Lung (tissue), 17 donors: ENCODE measurements at places on chromosomes 5 and 9. TPM values are rescaled to one million over a fixed set of nuclear protein-coding genes. Genes with fewer than 3 reads are reported as not detected.

Gene ZNF169
- total RNA-seq: 5.8 TPM

Gene ISOC1
- 19.5 TPM for total RNA-seq

Gene CER1
- not detected for total RNA-seq

Gene IFNA13
- not detected for total RNA-seq

Gene LCN10
- 4.7 TPM for total RNA-seq

Gene PTGDS
- 29.5 TPM for total RNA-seq

Gene EFNA5
- 18.4 TPM for total RNA-seq

Gene PPIC
- 26.4 TPM for total RNA-seq

Gene GFI1B
- 1.0 TPM for total RNA-seq

DNA sequence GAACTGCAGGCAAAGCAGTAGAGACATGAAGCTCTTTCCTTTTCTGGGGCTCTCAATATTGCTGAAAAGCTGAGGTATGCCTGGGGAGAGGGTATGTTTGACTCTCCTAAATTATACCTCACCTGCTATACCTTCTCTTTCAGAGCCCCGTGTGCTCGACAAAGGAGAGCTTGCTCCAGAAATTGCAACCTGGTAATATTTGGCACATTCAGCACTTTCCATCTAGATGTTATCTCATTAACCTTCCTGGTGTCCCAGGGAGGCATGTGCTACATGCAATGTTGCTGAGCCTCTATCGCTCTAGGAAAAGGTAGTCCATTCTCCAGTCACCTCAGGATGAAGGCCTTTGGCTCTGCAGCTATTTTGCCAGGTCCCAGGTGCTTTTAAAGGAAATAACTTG is 78.5 kb upstream of the ZSWIM6 start:
- no peak for DNase-seq
- H3K27me3 ChIP-seq: no peaks in the 10 kb centered on the region
- no peaks in the 10 kb centered on the region for H3K36me3 ChIP-seq
- H3K4me3 ChIP-seq: no peak overlapping the region
- H3K4me1 ChIP-seq: peaks cover 3% of the 10 kb centered on the region
- H3K27ac ChIP-seq: no peak overlapping the region

GRCh38 chr5:139388198-139388821 is 1.4 kb downstream of the MZB1 start:
- H3K4me3 ChIP-seq: no peak overlapping the region
- no peaks in the 10 kb centered on the region for H3K4me1 ChIP-seq
- DNase-seq: peak; percentile 40
- no peaks in the 10 kb centered on the region for H3K36me3 ChIP-seq

DNA sequence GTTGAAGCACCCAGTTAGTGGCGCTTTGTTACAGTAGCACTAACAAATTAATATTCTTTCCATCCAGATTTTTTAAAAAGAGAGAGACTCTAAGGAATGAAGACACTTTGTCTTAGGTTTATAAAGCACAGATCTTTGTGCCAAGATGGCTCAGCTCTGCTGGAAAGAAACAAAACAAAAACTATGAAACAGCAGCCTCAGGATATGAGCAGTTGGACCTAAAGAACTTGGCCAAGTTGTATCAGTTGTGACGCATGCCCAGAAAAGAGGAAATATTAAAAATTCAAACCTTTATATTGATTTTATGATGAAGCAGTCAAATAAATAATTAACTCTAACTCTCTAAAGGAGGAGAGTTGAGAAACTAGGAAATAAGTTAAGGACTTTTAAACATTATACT is 427.2 kb downstream of the SPOCK1 start:
- no peaks in the 10 kb centered on the region for H3K27me3 ChIP-seq
- H3K36me3 ChIP-seq: no peaks in the 10 kb centered on the region
- H3K4me3 ChIP-seq: no peak overlapping the region
- H3K4me1 ChIP-seq: no peaks in the 10 kb centered on the region
- DNase-seq: peak; percentile 3

- H3K27me3 ChIP-seq: no peaks in the 10 kb centered on the region
- H3K4me1 ChIP-seq: no peaks in the 10 kb centered on the region
- no peak overlapping the region for H3K4me3 ChIP-seq
- H3K27ac ChIP-seq: no peak overlapping the region
- no peaks in the 10 kb centered on the region for H3K36me3 ChIP-seq
Measured at GRCh38 chr9:96062031-96062430, 186.5 kb downstream of the ERCC6L2 start.

DNA sequence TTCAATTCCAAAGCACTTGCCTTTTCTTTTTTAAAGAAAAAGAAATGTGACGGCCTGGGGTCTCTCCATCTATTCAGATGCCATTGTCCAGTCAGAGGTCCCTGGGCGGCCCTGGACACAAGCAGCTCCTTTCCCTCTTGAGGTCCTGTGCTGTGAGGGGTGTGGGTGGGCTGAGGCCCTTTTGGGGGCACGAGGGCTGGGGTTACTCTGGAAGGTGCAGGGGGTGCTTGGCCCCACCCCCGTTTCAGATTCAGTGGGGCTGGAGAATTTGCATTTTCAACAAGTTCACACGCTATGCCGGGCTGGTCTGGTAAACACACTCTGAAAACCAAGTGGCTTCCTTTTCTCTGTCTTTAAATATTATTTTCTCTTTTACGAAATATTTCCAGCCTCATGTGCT is 91.4 kb upstream of the PHYKPL start:
- DNase-seq: no peak
- H3K27me3 ChIP-seq: no peaks in the 10 kb centered on the region
- peaks cover 58% of the 10 kb centered on the region for H3K4me1 ChIP-seq
- H3K4me3 ChIP-seq: no peak overlapping the region
- H3K27ac ChIP-seq: no peak overlapping the region

DNA sequence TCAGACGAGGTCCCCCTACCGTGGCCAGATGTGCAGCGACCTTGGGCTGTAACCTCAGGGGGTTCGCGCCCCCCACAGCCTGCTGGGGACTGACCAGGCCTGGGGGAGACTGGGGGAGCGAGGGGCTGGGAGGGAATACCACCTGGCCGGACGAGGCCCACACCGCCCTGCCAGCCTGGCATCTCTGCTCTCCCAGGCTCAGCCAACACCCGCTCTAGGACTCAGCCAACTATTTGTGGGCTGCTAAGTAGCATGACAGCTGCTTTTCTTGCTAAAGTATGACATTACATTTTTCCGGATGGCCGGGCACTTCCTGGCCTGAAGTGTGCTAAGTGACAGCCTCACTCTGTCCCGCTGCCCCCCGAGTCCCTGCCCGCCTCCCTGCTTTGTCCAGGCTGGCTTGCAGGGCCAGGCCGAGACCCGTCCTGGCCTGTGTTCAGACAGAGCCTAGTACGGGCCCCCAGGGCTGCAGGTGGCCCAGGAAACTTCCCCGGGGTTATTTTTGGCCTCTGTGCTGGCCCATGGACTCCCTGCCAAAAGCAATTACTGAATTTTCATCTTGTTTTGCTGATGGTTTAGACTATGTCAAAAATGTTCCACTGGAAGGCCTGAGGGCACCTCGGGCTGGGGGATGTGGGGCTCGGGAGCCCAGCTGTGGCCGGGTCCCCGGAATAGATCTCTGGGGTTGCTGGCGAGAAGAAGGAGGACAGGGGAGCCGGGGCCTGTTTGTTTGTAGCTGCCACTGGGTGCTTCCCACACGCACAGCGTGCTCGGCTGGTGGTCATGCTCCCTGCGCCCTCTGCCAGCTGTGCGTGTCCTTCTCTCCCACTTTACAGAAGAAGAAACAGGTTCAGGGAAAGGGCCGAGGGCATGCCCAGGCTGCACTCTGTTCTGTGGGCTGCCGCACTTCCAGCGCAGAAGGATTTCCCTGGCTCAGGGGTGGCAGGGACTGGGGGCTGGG is 13.4 kb upstream of the SLC2A6 start:
- H3K27me3 ChIP-seq: no peaks in the 10 kb centered on the region
- H3K4me3 ChIP-seq: no peak overlapping the region
- DNase-seq: peak; percentile 79
- peak overlapping the region; percentile 12 for H3K27ac ChIP-seq

DNA sequence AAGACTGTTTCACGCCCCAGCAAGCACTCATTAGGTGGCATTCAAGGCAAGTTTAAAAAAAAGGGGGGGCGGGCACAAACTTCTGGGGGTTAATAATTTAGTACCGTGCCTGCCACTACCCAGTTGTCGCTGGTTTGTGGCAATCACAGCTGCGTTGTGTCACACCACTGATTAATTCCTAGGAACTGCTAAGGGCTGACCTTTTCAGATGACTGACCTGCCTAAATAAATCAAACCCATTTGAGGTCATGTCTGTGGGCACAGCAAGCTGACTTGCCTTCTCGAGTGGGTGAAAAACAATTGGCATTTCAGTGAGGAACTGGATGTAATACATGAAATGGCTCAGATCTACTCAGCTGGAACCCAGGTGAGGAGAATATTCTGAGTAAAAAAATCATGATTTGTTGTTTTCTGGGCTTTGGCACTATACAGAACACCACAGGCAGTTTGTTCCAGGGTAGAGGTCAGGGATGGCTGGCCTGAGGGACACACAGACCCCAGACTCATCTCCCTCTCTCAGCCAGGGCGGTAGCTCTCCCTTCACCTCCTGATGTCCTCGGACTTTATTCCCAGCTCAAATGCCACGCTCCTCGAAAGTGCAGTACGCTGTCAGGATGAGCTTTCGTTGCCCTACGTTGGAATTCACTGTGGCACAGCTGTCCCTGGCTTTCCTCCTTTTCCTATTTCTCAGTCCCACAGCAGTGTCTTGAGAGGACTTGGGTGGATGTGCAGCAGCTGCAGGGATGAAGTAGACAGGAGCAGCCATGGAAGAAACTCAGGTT is 15.5 kb upstream of the MGAT1 start:
- peaks cover 3% of the 10 kb centered on the region for H3K4me1 ChIP-seq
- peak overlapping the region; percentile 48 for H3K27ac ChIP-seq
- H3K36me3 ChIP-seq: no peaks in the 10 kb centered on the region
- no peaks in the 10 kb centered on the region for H3K27me3 ChIP-seq
- no peak overlapping the region for H3K4me3 ChIP-seq

DNA sequence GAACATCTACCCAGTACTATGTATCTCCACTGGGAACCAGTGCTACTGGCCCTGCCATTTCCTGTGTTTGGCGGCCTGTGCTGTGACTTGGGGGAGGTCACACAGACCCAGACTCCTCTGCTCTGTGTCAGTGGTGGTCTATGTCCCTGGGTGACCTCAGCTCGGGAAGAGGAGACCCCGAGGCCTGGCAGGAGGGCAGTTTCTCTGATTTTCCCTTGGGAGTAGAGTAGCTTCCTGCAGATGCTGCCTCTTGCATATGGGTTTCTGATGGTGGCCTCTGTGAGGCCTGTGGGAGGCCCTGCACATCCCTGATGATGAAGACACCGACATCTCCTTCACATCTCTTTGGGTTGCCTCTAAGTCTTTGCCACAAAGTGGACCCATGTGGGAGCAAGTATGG is 13.0 kb upstream of the SMIM32 start:
- H3K36me3 ChIP-seq: no peaks in the 10 kb centered on the region
- no peak overlapping the region for H3K27ac ChIP-seq
- no peak overlapping the region for H3K4me3 ChIP-seq
- H3K27me3 ChIP-seq: no peaks in the 10 kb centered on the region
- H3K4me1 ChIP-seq: no peaks in the 10 kb centered on the region
- DNase-seq: no peak

- H3K36me3 ChIP-seq: no peaks in the 10 kb centered on the region
- DNase-seq: no peak
- no peaks in the 10 kb centered on the region for H3K4me1 ChIP-seq
- no peak overlapping the region for H3K4me3 ChIP-seq
Measured at GRCh38 chr5:158063052-158063451, 204.1 kb upstream of the CLINT1 start.

DNA sequence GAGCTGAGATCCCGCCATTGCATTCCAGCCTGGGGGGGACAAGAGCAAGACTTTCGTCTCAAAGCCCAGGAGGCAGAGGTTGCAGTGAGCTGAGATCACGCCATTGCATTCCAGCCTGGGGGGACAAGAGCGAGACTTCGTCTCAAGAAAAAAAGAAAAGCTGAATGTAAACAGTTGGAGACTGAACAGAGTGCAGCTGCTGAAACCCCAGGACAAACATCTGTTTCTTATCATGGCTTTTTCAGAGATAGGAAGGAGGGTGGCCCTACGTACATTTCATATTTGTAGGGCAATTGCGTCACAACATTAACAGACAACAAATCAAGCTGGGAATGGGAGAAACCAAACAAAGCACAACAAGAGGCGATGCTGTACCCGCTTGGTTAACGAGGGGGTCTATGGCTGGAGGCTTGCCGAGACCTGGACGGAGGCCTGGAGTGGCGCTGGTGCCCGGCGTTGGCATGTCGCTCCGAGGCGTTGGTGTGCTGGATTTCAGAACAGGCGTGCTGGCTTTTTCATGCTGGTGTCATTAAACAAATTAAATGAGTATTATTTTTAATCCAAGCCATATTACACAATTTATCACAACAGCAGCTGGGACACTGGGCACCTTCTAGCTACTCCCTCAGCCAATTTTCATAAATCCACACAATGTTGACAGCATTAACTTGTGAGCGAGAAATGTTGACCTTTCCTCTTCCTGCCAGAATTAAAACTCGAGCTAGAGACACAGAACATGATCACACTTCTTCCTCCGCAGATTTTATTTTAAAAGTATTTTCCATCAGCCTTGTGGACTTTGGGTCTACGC is 76.1 kb downstream of the TLE1 start:
- H3K36me3 ChIP-seq: peaks cover 37% of the 10 kb centered on the region
- H3K27me3 ChIP-seq: no peaks in the 10 kb centered on the region
- H3K4me1 ChIP-seq: peaks cover 12% of the 10 kb centered on the region

GRCh38 chr5:165630261-165630778 is 2124.9 kb downstream of the MAT2B start:
- no peaks in the 10 kb centered on the region for H3K36me3 ChIP-seq
- H3K27me3 ChIP-seq: no peaks in the 10 kb centered on the region
- no peak overlapping the region for H3K4me3 ChIP-seq
- peak; percentile 54 for DNase-seq
- H3K4me1 ChIP-seq: peaks cover 4% of the 10 kb centered on the region

DNA sequence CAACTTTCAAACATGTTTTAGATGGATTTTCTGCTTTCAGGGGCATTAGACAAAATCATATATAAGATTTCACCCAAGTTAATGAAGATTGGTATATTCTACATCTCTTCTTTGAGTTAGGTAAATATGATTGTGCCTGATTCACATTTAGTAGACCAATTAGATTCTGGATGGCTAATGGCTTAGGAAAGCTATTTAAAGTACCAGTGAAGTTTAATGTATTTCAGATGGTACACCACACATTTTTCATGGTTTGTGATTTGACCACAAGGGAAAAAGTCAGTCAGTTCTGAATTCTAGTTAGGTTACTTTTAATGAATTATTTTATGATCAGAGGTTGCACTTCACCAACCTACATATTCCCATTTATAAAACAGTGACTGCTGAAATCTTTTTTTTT is 409.7 kb downstream of the ADGRV1 start:
- no peak overlapping the region for H3K4me3 ChIP-seq
- H3K27ac ChIP-seq: no peak overlapping the region
- H3K27me3 ChIP-seq: no peaks in the 10 kb centered on the region
